ENCODE measurements at places on chromosomes 4 and X.

GRCh38 chr4:42397635-42398170 lies 415 bp downstream of the SHISA3 start:
- peaks cover 82% of the 10 kb centered on the region for H3K27me3 ChIP-seq
- H3K27ac ChIP-seq: no peak overlapping the region
- H3K36me3 ChIP-seq: no peaks in the 10 kb centered on the region
- no peak for DNase-seq
- peak overlapping the region; percentile 90 for H3K4me3 ChIP-seq
- peaks cover 25% of the 10 kb centered on the region for H3K4me1 ChIP-seq

DNA sequence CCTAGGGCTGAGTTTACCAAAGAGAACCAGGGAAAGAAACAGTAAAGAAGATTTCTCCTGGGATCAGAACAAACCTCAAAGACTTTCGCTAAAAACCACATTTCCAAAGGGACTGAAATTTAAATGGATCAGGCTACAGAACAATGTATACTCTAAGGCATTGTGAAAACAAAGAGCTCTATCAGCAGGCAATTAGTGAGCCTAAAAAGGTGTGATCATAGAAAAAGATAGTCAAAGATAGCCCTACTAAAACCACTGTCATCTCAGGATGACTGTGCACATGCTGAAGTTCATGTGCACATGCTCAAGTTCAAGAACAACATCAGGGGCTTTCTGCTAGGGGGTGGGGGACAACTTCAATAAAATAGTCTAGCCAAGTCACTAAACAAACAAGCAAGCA lies 12.9 kb upstream of the SMIM10L2A start:
- DNase-seq: no peak
- peaks cover 3% of the 10 kb centered on the region for H3K27me3 ChIP-seq
- no peak overlapping the region for H3K27ac ChIP-seq
- no peak overlapping the region for H3K4me3 ChIP-seq

- H3K36me3 ChIP-seq: no peaks in the 10 kb centered on the region
- no peak overlapping the region for H3K27ac ChIP-seq
- DNase-seq: no peak
- H3K4me1 ChIP-seq: no peaks in the 10 kb centered on the region
Measured at GRCh38 chrX:120677004-120677652, 47.3 kb upstream of the C1GALT1C1 start.

- no peak overlapping the region for H3K27ac ChIP-seq
- no peak overlapping the region for H3K4me3 ChIP-seq
- H3K27me3 ChIP-seq: no peaks in the 10 kb centered on the region
- DNase-seq: no peak
- H3K4me1 ChIP-seq: no peaks in the 10 kb centered on the region
Measured at GRCh38 chrX:56069299-56069931, 162.7 kb upstream of the KLF8 start.

DNA sequence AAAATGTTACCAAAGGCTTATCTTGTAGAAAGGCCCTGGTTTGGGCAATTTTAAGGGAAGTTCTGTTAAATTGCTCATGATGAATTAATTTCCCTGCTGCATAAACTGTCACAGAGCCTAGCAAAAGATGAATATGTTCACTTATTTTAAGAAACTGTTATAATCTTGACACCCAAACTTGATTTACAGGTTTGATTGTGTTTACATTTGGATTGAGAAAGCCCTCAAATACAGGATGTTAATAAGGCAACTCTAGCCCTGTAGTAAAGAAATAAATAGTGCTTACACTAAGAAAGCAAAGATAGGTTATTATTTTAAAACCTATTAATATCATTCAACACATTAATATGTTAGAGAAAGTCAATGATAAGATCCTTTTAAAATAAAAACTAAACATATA lies 18.3 kb downstream of the GYG2 start:
- no peaks in the 10 kb centered on the region for H3K27me3 ChIP-seq
- H3K4me3 ChIP-seq: no peak overlapping the region
- DNase-seq: no peak

GRCh38 chr4:108486046-108486445 lies 134.3 kb upstream of the RPL34 start:
- H3K4me1 ChIP-seq: no peaks in the 10 kb centered on the region
- no peaks in the 10 kb centered on the region for H3K27me3 ChIP-seq
- H3K27ac ChIP-seq: no peak overlapping the region
- no peak overlapping the region for H3K4me3 ChIP-seq

GRCh38 chrX:18877469-18877868 lies 106.4 kb downstream of the PHKA2 start:
- no peaks in the 10 kb centered on the region for H3K36me3 ChIP-seq
- H3K27ac ChIP-seq: no peak overlapping the region
- no peak overlapping the region for H3K4me3 ChIP-seq
- H3K4me1 ChIP-seq: no peaks in the 10 kb centered on the region

DNA sequence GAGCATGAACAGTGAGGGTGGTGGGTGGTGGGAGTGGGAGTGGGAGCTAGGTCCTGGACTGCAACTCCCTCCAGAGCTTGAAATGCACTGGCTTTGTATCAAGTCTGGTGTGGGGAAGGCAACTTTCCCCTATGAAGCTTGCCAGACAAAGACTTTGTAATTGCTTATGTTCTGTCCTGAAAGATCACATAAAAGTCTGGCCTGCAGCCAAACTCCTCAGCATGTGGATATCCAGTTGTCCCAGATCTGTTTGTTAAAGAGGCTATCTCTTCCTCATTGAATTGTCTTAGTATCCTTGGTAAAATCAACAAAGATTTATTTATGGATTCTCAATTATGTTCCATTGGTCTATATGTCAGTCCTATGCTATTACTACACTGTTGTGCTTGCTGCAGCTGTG lies 607.9 kb downstream of the GLUD2 start:
- no peak overlapping the region for H3K27ac ChIP-seq
- no peaks in the 10 kb centered on the region for H3K36me3 ChIP-seq
- H3K27me3 ChIP-seq: no peaks in the 10 kb centered on the region
- DNase-seq: no peak
- H3K4me3 ChIP-seq: no peak overlapping the region

- no peaks in the 10 kb centered on the region for H3K27me3 ChIP-seq
- H3K27ac ChIP-seq: no peak overlapping the region
- peaks cover 11% of the 10 kb centered on the region for H3K36me3 ChIP-seq
- no peak overlapping the region for H3K4me3 ChIP-seq
Measured at GRCh38 chrX:71579136-71579989, 1.1 kb downstream of the GCNA start.

- peak overlapping the region; percentile 76 for H3K27ac ChIP-seq
- H3K36me3 ChIP-seq: peaks cover 4% of the 10 kb centered on the region
- no peak for DNase-seq
- peak overlapping the region; percentile 17 for H3K4me3 ChIP-seq
- H3K4me1 ChIP-seq: peaks cover 54% of the 10 kb centered on the region
Measured at GRCh38 chr4:159175989-159176375, 73.1 kb downstream of the RAPGEF2 start.

DNA sequence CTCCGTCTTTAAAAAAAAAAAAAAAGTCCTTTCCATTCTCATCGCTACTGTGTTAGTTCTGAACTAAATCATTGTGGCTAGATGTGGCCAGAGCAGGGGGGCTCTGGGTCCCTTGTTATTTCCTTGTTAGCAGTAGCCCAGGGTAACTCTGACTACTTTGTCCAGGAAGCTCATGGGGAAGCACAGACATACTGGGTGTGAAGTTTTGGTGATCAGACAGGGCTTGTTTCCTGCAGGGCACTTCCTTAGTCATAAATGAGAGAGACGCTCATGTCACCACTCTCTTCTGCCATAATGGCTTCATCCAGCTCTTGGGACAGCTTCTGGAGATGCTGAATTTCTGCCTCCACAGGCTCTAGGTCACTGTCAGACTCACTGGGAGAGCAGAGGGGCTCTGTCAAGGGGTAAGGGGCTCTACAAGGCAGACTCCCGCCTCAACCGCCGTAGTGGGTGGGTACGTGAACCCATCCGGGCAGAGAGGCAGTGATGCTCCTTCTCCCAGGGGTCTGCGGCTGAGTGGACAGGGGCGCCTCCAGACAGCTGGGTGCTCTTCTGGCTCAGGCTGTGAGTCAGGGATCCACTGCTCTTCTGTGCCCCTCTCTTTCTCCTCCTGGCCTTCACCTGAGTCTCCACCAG lies 12.9 kb downstream of the STIM2 start:
- H3K4me1 ChIP-seq: peaks cover 15% of the 10 kb centered on the region
- H3K27ac ChIP-seq: no peak overlapping the region
- no peaks in the 10 kb centered on the region for H3K27me3 ChIP-seq
- H3K4me3 ChIP-seq: no peak overlapping the region
- H3K36me3 ChIP-seq: peaks cover 7% of the 10 kb centered on the region

DNA sequence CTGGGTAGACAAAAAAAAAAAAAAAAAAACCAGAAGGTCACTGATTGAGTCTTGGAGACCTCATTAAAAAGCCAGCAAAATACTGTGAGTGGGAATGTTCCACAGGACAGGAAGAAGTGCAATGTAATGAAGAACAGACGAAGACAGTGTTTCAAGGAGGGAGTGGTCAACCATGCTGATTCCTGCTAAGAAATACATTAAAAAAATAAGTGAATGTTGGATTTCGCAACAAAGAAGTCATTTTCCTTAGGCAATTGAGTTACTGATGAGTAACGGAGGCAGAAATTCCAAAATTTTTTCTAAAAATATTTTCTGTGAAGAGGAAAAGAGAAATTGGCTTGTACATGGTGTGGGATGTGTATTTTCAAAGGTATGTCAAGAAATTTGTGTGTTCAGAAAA lies 94.3 kb upstream of the FAM47B start:
- DNase-seq: no peak
- no peaks in the 10 kb centered on the region for H3K4me1 ChIP-seq

- H3K36me3 ChIP-seq: peaks cover 28% of the 10 kb centered on the region
- peak overlapping the region; percentile 25 for H3K27ac ChIP-seq
- H3K4me3 ChIP-seq: no peak overlapping the region
- H3K27me3 ChIP-seq: no peaks in the 10 kb centered on the region
- peaks cover 14% of the 10 kb centered on the region for H3K4me1 ChIP-seq
Measured at GRCh38 chr4:86818211-86818610, 31.0 kb downstream of the SLC10A6 start.

DNA sequence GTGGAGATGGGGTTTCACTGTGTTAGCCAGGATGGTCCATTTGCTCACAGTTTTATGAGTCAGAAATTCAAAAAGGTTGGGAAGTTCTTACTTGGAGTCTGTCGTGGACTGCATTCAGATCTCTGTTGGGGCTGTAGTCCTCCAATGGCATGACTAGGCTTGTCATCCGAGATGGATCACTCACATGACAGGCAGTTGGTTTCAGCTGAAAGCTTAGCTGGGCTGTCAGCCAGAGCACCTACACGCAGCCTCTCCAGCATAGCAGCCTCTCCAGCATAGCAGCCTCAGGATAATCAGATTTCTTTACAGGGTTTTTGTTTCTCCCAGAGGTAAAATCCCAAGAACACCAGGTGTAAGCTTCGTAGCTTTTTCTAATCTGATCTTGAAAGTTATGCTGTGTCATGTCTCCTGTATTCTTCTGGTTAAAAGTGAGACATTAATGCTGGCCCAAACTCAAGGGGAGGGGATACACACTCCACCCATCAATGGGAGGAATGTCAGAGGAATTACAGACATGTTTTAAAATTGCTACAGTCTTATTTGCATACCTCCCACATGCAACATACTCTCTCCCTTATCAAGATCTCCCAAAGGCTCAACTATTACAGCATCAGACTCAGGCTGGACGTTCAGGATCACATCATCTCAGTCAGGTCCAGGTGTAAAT lies 31.6 kb upstream of the SOD3 start:
- no peaks in the 10 kb centered on the region for H3K36me3 ChIP-seq
- no peaks in the 10 kb centered on the region for H3K27me3 ChIP-seq
- peak overlapping the region; percentile 92 for H3K27ac ChIP-seq
- H3K4me1 ChIP-seq: peaks cover 5% of the 10 kb centered on the region
- no peak for DNase-seq
- peak overlapping the region; percentile 35 for H3K4me3 ChIP-seq

- no peaks in the 10 kb centered on the region for H3K27me3 ChIP-seq
- peaks cover 7% of the 10 kb centered on the region for H3K36me3 ChIP-seq
- no peaks in the 10 kb centered on the region for H3K4me1 ChIP-seq
Measured at GRCh38 chr4:26821031-26821430, 39.6 kb upstream of the STIM2 start.

- H3K27me3 ChIP-seq: no peaks in the 10 kb centered on the region
- H3K4me3 ChIP-seq: no peak overlapping the region
- H3K4me1 ChIP-seq: peaks cover 10% of the 10 kb centered on the region
- H3K36me3 ChIP-seq: peaks cover 9% of the 10 kb centered on the region
Measured at GRCh38 chrX:72326605-72327300, 21.0 kb upstream of the CITED1 start.

DNA sequence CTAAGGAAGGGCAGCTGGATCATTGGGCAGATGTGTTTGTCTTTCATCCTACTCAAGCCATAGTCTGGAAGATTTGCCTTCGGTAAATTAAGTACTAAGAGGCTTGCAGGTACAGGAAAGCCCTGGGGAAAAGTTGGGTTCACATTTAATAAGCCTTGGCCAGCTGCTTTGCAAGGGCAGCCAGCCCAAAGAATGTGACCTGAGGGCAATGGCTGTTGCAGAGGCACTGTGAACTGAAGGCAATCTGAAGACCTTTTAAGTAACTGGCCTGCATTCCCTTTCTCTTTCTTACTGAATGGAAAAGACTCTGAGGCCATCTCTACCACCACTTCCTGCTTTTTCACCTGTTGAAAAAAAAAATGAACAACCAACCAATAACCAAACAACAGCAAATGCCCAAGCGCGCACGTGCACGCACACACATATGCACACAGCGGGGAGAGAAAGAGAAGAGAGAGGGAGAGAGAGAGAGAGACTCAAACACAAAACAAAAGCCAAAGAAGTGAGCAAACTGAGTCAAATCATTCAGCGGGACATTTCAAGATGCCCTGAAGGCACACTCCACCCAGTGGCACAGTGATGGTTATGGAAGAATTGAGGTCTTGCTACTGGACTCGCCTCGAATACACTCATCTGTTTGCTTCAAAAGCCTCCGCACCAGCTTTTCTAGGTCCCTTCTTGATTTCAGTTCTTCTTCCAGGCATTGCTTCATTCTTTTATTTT lies 19.6 kb downstream of the CD40LG start:
- H3K27me3 ChIP-seq: no peaks in the 10 kb centered on the region
- no peak for DNase-seq
- no peak overlapping the region for H3K4me3 ChIP-seq
- no peaks in the 10 kb centered on the region for H3K4me1 ChIP-seq
- H3K27ac ChIP-seq: no peak overlapping the region

DNA sequence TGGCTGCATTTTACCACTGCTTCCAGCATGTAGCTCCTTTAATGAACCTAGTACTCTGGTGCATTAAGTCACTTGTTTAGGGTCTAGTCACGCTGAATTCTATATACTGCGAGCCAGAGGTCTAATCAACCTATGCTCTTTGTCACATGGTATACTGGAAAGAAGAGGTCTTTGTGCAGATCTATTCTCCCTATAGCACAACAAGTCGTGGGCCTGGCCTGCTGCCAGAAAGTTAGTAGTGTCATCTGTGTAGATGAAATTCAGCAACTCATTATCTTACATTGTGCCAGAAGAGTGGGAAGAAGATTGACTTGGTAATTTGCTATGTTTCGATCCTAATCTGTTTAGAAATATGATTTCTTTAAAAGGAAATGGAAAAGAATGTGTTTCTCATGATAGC lies 80.8 kb downstream of the AWAT2 start:
- DNase-seq: no peak
- H3K4me1 ChIP-seq: no peaks in the 10 kb centered on the region
- H3K27me3 ChIP-seq: no peaks in the 10 kb centered on the region
- no peak overlapping the region for H3K4me3 ChIP-seq
- H3K27ac ChIP-seq: no peak overlapping the region
- no peaks in the 10 kb centered on the region for H3K36me3 ChIP-seq
